ENCODE measurements at places on chromosomes 5 and 9. TPM values are rescaled to one million over a fixed set of nuclear protein-coding genes. Genes with fewer than 3 reads are reported as not detected.
A peak's percentile ranks its signal among the peaks of the same experiment; 100 is the strongest.

PDLIM4 gene
- total RNA-seq: 0.88 TPM

- DNase-seq: no peak
Observed at GRCh38 chr9:78114581-78114980, 83.0 kb upstream of the GNAQ start.

- DNase-seq: no peak
Observed at GRCh38 chr9:131111186-131111853, 14.1 kb upstream of the NUP214 start.

PDZD2 gene
- 0.63 TPM for total RNA-seq

- no peak for DNase-seq
Observed at GRCh38 chr5:159533197-159533596, 202.9 kb upstream of the IL12B start.

GRCh38 chr5:135576075-135576599 is 2.7 kb downstream of the CXCL14 start:
- no peak for DNase-seq

DNA sequence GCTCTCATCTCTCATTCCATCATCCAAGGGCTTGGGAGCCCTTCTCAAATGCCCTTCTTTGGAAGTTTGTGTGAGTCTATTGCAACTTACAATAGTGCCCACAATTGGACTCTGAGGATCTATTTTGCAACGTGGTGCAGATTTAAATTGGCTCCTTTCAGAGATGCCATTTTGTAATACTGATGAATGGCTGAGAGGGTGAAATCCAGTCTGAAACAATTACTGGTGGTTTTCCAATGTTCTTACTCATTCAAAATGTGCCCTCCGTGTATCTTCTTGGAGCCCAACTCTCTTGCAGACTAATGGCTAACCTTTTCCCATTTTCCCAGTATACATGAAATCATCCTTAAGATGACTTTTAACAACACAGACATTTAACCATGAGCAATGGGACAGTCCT is 6.1 kb downstream of the ZNF462 start:
- no peak for DNase-seq

- no peak for DNase-seq
Observed at GRCh38 chr5:125199968-125200865, 453.8 kb upstream of the ZNF608 start.

LEAP2 gene
- 168 TPM for total RNA-seq

DNA sequence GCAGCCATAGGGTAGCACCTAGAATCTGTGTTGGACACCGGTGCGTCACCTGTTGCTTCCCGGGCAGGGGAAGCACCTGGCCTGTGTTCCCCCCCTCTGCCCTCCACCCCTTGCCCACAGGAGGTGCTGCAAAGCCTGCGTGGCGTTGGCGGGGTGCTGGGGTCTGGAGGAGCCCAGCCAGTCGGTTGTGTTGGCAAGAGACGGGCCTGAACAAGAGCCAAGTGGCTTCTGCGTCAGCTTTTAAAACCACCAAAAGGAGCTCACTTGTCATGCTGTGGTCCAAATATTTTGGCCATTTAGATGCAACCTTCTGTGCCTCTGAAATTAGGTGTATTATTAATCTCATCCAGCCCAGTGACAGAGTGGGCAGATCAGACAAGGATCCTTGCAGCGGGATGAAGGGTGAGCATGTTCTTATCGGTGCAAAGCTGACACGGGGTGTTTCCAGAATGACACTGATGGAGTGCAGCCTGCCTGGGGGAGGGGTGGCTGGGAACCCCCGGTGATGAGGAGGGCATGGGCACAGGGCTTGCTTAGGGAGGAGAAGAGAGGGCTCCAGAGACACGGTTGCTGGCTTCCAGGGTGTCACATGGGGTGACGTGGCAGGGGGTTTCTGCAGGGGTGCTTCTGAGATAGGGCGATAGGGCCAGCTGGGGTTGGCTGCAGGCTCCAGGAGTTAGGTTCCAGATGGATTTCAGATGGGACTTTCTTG is 9.7 kb upstream of the RXRA start:
- peak; percentile 59 for DNase-seq

EXOSC3 gene
- 15.2 TPM for total RNA-seq

- no peak for DNase-seq
Observed at GRCh38 chr9:26551451-26551850, 341.2 kb downstream of the CAAP1 start.

DNA sequence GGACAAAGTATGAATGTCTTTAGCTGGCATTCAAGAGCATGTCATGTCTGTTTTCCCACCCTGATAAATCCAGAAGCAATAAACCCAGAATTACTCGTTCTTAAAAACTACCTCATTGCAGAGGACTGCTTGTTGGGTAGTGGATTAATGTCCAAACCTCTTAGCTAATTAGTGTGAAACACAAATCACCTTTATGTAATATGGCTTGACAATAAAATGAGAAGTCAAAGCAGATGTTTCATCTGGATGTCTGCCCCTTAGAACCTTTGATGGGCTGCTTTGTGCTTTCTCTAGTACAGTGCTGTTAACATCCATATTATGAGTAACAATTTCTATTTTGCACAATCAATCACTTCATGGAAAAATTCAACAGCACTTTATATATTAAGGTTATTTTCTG is 149.1 kb upstream of the TUT7 start:
- no peak for DNase-seq

DNA sequence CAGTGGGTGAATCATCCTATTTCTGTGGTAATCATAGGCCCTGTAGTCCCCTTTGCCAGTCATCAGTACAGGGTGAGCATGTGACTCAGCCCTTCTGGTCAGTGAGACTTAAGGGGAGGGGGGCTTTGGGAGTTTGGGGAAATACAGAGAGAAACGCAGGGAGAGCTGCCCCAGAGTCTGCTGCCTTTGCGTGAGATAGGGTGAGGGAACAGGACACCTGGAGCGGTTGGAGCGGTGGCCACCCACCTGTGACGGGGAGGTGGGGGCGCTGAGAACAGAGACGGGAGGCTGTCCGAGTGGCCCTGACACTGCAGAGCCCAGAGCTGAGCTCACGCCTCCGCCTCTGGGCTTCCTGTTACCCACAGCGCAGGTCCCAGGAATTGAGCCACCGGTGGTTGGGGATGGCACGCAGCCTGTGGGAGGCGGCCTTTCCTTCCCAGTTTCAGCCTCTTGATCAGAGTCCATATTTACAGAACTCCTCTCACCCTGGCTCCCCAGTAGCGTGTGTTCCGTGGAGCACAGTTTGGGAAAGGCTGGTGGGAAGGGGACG is 92.0 kb upstream of the ERCC6L2 start:
- peak; percentile 51 for DNase-seq

DNA sequence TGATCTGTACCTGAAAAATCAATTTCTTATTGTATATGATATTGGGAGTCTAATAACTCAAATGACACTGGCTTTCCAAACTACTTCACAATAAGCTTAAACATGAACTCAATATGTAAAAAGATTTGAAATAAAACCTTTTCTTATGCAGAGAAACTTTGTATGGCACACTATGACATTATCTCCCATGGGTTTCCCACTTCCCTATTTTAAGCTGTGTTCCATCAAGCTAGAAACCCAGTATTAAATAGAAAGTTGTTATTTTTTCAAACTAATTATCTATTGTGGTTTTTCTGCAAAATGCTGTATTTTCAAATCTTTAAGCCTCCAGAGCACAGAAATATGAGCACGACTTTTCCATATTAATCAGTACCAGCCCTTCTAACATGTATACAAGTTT is 174.7 kb downstream of the NFIB start:
- no peak for DNase-seq

SCGB3A2 gene
- not detected for total RNA-seq

Measured in left lobe of liver (tissue), 2 donors.